Stimulated activated CD8-positive, alpha-beta memory T cell treated with anti-CD3 and anti-CD28 coated beads, Interleukin-7, amount 100 ng/mL, for 48 hours (primary cell): ENCODE measurements at places on chromosomes 3 and 15.

- DNase-seq = no peak
Measured at GRCh38 chr3:129507181-129507831, 21.1 kb upstream of the RHO start.

DNA sequence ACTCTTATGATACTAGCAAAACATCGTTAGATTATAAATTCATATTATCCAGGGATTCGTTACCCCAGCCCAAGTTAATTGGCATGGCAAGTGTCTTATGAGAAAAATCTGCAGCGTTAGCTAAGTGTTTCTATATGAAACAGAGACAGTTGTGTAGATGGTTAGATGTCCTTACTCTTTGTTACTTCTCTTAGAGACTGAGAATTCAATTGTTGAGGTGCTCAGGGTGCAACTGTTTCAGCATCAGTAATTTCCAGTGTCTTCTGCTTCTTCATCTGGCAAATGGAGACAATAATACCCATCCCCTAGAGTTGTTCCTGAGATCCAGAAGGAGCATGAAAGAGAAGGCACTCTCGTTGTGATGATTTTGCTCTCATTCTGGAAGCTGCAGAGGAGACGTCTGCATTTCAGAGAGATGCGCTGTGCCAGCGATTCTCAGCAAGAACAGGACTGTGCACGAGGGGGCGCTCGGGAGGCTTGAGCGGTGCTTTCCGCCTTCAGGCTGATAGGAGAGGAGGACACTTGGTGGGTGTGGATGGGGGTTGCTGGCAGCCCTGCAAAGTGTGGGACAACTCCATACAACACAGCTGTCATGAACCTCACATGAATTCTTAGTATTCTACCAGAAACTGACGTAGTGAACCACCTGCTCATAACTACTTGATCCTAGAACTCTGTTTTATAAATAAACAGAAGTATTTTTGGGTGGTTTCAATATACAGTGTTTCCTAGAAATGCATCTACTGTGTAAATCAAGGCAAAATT lies 39.7 kb upstream of the SPSB4 start:
- peak; percentile 50 for DNase-seq

GRCh38 chr3:86990012-86990733 lies 776 bp downstream of the VGLL3 start:
- no peak for DNase-seq

DNA sequence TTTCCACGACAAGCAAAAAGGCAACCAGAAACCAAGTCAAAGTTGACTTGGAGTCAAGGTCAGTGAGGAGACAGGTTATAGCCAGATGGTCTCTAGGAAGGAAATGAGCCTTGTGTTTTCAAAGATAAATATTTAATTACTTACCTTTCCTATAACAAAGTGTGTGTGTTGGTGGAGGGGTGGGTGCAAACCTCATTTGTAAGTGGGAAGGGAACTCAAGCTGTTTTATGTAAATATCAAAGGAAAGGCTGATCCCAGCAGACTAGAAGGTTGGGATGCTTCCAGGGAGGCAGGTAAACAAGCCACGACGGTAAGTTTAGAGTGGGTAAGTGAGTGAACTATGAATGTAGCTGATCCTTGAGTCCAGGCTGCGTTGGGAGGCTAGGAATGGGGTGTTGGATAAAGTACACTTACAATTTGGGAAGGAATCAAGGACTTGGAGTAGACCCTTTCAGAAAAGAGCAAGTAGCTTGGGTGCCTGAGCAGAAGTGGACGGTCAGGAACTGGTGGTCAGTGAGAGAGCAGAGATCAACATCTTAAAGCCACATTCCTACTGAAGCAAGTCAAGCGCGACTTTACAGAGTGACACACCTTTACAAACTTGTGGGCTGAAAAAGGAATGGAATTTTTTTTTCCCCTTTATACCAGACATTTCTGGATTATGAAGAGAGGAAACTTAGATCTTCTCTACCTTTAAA lies 82.0 kb upstream of the TBL1XR1 start:
- DNase-seq = no peak

DNA sequence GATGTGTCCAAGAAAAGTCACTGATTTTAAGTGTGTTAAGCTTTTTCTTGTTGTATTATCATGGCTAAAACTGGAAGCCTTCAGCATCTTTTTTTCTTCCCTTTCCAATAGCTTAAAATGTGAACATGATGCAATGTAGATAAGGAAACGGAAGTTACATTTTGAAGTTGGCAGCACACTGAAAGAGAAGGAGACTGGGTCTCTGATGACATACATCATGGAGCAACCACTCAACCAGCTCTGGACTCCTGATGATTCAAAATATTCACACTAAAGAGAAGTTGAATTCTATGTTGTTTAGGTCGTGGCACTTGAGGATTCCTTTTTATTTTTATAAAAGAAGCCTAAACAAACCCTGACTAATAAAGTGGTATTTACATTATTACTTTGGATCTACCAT lies 488.3 kb upstream of the ALCAM start:
- no peak for DNase-seq

GRCh38 chr15:61130950-61131942 lies 97.9 kb downstream of the RORA start:
- no peak for DNase-seq

GRCh38 chr3:159632851-159633250 lies 355.8 kb upstream of the IL12A start:
- no peak for DNase-seq

GRCh38 chr15:24899795-24900194 lies 55.0 kb upstream of the SNRPN start:
- no peak for DNase-seq

DNA sequence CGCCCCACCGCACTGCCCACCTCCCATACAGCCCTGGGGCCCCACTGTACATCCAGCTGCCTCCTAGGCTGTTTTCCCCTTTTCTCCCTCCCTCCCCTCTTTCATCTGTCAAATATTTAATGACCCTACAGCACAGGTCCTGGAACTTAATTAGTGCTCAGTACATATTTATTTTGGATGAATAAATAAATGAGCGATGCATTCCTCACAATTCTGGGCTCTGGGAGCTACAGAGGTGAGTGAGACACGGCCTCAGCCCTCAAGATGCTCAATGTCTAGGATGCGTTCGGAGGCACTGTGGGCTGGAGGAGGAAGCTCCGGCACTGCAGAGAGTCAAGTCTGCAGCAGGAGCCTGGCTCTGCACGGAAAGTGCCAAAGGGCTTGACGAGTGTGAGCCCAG lies 175.0 kb downstream of the FAM43A start:
- no peak for DNase-seq

DNA sequence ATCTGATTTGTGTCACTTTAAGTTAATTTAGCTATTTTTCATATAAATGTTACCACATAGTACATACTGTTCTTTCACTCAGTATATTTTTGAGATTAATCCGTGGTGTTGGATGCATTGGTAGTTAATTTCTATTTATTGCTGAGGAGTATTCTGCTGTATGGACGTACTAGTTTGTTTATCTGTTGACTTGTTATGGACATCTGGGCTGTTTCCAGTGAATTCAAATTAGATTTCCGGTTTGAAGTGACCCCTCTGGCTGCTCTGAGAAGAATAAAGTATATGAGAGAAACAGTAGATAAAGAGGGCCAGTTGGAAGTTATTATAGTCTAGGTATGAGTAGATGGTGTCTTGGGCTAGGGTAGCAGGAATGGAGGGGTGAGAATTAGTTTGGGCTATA lies 15.6 kb downstream of the KAT2B start:
- DNase-seq = no peak

DNA sequence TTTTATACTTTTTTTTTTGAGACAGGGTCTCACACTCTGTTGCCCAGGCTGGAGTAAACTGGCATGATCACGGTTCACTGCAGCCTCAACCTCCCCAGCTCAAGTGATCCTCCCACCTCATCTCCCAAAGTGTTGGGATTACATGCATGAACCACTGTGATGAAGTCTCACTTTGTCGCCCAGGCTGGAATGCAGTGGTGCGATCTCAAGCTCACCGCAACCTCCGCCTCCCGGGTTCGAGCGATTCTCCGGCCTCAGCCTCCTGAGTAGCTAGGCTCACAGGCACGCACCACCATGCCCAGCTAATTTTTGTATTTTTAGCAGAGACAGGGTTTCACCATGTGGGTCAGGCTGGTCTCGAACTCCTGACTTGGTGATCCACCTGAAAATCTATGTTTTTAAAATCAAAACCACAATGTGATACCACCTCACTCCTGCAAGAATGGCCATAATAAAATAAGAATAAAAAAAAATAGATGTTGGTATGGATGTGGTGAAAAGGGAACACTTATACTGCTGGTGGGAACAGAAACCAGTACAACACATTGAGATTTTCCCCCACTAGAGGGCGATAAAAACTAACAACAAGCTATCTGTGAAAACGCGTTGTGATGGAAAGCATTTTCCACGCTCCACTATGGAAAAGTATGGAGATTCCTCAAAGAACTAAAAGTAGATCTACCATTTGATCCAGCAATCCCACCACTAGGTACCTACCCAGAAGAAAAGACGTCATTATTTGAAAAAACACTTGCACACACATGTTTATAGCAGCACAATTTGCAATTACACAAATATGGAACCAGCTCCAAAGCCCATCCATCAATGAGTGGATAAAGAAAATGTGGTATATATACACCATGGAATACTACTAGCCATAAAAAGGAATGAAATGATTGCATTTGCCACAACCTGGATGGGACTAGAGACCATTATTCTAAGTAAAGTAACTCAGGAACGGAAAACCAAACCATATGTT lies 26.8 kb upstream of the OCA2 start:
- DNase-seq = no peak

DNA sequence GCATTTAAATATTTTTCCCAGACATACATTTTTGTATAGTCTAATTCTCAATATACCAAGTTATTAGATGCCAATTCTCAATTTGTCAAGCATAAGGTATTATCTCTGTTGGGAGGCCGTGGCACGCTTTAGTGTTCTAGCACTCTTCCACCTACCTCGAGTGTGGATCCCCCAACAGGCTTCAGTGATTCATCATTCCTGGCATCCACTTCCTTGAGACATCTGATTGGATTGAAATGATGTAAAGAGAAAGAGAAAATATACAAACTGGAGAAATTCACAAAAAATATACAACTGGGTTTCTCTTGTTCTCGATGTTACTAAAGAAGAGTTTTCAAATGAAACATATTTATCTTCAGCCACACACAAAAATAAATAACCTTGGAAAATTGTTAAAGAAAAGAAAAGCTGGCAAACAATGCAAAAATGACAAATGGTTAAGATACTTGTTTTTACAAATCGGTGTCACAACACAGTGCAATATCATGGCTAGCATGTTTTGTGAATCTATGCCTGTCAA lies 218.0 kb upstream of the CDIN1 start:
- no peak for DNase-seq

- DNase-seq = no peak
Measured at GRCh38 chr15:33315044-33315443, 4.3 kb downstream of the RYR3 start.

DNA sequence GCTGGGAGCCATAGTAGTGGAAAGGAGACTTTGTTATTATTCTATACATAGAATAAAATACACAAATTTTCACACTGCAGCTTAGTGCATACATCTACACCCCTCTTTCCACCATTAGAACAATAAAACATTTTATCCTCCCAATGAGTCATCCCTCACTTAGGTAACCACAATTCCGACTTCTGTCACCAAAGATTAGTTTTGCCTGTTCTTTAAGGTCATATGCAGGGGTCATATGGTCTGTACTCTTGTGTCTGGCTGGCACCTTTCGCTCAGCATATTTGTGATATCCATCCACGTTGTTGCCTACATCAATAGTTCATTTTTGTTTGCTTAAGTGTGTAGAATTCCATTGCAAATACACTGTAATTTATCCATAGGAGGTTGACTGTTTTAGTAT lies 399.4 kb downstream of the SHQ1 start:
- DNase-seq = no peak

- DNase-seq = no peak
Measured at GRCh38 chr3:14113965-14114635, 10.6 kb downstream of the CHCHD4 start.

GRCh38 chr15:98187549-98187948 lies 227.0 kb downstream of the ARRDC4 start:
- DNase-seq = no peak

GRCh38 chr3:8325306-8325705 lies 176.3 kb upstream of the LMCD1 start:
- DNase-seq = no peak

- DNase-seq = no peak
Measured at GRCh38 chr15:40477642-40478327, 7.0 kb downstream of the CHST14 start.

GRCh38 chr3:175001091-175001490 lies 142.0 kb downstream of the NAALADL2 start:
- DNase-seq = no peak

DNA sequence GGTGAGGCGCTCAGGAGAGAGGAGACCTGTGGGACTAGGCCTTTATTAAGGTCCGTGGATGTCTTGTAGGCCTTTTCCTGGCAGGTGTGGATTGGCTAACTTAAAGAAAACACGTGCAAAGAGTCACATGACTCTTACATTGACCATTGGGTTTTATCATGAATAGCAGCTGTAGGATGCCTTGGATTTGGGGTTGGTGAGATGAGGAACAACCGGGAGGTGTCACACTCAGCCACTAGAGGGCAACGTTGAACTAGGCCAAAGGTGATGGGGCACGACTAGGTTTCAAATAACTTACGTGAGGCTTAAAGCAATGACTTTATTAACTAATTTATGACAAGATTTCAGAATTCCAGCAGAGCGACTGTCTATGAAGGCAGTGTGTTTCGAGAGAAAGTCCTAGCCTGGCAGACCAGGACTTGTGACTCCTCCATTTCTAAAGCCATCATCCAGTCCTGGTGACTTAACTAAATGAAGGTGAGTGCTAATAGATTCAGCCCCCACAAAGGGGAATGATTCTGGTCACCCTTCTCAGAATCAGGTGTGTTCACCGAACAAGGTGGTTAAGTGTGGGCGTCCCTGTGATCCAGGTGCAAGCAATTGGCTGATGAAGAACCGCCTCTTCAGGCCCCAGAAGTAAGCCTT lies 345.6 kb downstream of the MCTP2 start:
- no peak for DNase-seq

DNA sequence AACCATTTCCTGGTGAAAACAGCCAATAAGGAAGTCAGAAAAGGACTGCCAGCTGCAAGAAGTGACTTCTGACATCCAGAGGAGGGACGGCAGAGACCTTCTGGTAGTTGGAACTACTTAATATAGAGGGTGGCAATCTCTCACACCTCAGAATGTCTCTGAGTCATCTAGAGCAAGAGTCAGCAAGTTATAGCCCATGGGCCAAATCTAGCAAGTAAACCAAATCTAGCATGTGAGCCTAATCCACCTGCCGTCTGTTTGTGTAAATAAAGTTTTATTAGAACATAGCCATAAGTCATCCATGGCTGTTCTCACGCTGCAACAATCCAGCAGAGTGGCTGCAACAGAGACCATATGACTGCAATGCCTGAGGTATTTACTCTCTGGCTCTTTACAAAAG lies 160.5 kb upstream of the NR2E3 start:
- DNase-seq = no peak

GRCh38 chr3:185825639-185826481 lies 1.0 kb upstream of the IGF2BP2 start:
- DNase-seq = no peak

GRCh38 chr15:38578626-38579025 lies 14.0 kb upstream of the RASGRP1 start:
- no peak for DNase-seq

- DNase-seq = no peak
Measured at GRCh38 chr15:40763801-40764628, at the start of gene GCHFR. Gene GCHFR, plus strand, starts transcription at chr15:40764068. Its CDS starts 113 bp downstream, at chr15:40764181.
